ENCODE measurements at places on chromosomes 1 and 21. TPM values are rescaled to one million over a fixed set of nuclear protein-coding genes. Genes with fewer than 3 reads are reported as not detected.

- DNase-seq, result no peak
These were observed 101.1 kb downstream of the NPHP4 start for GRCh38 chr1:5891137-5891536.

GRCh38 chr1:93576346-93576745, 105.3 kb downstream of the BCAR3 start:
- no peak for DNase-seq

- no peak for DNase-seq
These were observed 84.9 kb downstream of the C4BPA start for GRCh38 chr1:207188901-207189300.

- no peak for DNase-seq
These were observed 30.6 kb upstream of the MARK1 start for GRCh38 chr1:220497220-220497947.

- no peak for DNase-seq
These were observed 651 bp downstream of the PDE4B start for GRCh38 chr1:65793359-65793732.

GRCh38 chr1:6116137-6116536, 64.0 kb downstream of the CHD5 start:
- DNase-seq, result no peak

- no peak for DNase-seq
These were observed 75.7 kb downstream of the PHTF1 start for GRCh38 chr1:113683384-113684152.

GRCh38 chr1:244212797-244213475, 161.9 kb downstream of the ZBTB18 start:
- no peak for DNase-seq

GRCh38 chr1:201676197-201676596, 137.3 kb downstream of the NAV1 start:
- DNase-seq, result no peak

DNA sequence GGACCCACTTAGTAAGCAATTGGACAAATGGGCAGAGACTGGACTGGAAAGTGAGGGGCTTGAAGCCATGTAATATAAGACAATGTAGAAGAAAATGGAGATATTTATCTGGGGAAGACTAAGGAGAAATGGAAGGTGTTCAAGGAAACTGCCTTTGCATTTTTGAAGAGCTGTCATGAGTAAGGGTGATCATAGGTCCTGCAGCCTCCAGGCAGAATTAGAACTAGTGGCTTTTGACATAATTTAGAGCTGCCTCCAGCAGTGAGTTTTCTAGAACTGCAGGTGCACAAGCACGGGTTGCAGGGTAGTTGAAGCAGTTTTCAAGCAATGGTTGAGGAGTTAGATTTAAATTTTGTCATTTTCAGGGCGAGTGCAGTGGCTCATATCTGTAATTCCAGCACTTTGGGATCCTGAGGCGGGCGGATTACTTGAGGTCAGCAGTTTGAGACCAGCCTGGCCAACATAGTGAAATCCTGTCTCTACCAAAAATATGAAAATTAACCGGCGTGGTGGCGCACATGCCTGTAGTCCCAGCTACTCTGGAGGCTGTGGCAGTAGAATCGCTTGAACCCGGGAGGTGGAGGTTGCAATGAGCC, 3.7 kb upstream of the CDC14A start:
- no peak for DNase-seq

GRCh38 chr1:163864207-163864606, 542.5 kb downstream of the NUF2 start:
- DNase-seq, result no peak

GRCh38 chr1:51311826-51312225, 18.5 kb downstream of the TTC39A start:
- no peak for DNase-seq

DNA sequence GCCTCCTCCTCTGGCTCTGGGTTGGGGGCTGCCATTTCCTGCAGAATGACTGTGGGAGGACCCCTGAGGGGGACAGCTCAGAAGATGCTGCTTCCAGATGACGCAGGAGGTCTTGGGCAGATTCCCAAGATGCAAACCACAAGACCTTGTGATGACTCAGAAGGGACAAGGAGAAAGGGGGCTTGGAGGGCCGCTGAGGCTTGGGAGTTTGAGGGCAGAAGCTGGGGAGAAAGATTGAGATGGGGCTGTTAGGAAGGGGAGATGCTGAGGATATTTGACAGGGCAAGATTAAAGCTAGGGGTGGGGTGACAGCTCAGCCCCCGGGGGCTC, 7.5 kb downstream of the PTPRU start:
- no peak for DNase-seq

DNA sequence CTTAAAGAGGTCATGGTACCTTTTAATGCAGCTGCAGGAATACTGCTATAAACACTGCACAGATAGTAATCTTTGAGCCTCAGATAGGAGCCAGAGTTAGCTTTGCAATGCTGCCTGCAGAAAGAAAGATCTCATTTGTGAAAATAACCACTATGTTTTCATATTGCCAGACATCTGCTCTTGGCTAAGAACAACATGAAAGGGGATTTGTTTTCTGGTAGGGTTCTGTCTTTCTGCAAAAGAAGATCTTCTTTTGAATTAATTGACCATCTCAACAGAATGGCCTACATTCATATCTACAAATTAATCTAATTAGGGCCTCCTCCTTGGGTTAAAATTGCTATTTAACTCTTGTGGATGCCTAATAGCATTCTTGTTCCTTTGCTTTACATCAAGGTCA, 177.6 kb upstream of the DPYD start:
- no peak for DNase-seq

- no peak for DNase-seq
These were observed 904 bp upstream of the RPL22 start for GRCh38 chr1:6200188-6200809.

DNA sequence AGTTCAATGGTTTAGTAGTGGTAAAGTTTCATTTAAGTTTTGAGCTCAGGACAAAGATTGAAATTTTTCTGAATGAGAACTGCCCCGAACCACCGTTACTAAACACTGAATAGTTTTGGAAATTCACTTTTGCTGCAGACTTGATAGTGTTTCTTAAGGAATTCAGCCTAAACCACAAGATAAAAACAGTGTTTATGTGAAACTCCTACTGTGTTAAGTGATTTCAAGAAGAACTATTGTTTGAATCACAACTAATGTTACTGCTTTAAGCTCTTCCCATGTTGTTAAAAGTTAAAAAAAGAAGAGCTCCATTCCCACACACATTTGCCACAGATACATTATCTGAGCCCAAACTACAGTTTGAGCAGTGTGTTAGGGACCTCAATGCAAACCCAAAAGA, 159.2 kb downstream of the DYRK1A start:
- no peak for DNase-seq

GRCh38 chr1:83807821-83808220, 191.1 kb downstream of the TTLL7 start:
- DNase-seq, result no peak

DNA sequence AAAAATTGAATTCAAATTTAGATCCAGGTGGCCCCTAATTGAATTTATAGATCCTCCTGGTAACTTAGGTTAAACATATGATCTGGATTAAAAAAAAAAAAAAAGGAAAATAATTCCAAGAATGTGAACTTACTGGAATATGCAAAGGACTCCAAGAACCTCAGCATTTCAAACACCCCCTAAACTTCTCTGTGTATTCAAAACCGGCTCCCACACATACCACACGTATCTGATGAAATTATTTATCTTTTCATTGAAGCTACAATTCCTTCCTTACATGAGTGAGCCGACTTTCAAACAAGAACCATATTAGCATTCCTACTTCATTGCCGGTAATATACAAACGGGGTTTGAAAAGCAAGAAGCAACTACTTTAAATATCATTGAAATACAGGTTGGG, 61.4 kb upstream of the FMN2 start:
- no peak for DNase-seq

DNA sequence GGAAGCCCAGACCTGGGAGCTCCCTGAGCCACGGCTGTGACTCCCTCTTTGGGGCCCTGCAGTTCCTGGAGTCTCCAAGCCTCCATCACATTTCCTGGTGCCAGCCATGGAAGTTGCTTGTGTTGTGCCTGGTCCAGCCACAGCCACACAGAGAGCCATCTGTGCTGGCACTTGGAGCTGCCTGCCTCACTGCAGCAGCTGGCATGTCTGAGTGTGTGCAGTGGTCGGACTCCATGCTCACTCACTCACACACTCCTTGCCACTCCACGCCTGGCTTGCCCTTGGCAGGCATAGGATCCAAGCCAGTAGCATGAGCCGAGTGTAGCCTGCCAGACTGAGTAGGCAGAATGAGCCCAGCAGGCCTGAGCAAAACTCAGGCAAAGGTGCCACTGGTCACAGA, 516.3 kb upstream of the BEND5 start:
- no peak for DNase-seq

GRCh38 chr1:58431901-58432620, 114.5 kb downstream of the OMA1 start:
- DNase-seq, result no peak

GRCh38 chr1:228347181-228347580, 59.5 kb downstream of the TRIM11 start:
- DNase-seq, result no peak

- no peak for DNase-seq
These were observed 126.5 kb downstream of the MATN1 start for GRCh38 chr1:30596891-30597290.

- DNase-seq, result peak; percentile 62
These were observed 1.0 kb upstream of the DCAF6 start for GRCh38 chr1:167935216-167936067.

DNA sequence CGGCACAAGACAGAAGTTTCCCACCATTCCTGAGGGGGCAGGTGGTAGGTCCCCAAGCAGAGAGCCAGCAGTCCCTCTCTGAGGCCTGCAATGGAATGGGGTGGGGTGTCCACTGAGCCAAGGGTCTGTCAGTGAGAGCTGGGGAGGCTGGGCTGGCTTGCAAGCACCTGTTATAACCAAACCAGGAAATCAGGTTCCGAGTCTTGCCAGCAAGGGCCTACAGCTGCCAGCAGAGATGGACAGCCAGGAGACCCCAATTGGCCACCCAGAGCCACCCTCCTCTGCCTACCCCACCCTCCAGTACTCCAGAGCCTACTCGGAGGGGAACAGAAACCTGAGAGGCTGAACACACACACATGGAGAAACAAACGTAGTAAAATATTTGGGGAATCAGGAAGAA, 32.2 kb downstream of the PSEN2 start:
- DNase-seq, result no peak

DNA sequence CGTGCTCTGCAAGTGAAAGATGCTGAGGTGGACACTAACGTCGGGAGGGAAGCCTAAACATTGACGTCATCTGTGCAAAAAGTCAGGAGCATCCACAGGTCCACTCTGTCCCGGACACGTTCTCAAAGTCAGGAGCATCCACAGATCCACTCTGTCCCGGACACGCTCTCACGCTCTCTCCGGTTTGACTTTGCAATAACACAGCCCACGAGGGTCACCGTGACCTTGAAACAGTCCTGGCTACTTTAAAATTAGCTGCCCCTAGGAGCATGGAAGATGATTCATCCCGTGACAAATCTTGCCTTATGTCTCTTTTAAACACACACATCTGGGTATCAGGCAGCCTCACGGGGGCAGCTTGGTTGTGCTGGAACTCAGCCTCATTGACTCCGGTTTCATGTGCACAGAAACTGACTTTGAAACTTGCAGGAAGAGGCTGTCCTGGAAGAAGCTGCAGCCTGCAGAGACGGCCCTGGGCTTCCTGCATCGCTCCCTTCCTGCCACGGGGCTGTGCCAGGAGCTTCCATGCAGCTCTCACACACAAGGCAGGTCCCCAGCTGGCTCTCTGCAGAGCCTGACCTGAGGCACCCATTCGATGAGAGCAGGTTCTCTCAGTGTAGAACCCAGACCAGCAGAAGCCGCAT, 18.1 kb upstream of the COL18A1 start:
- no peak for DNase-seq

DNA sequence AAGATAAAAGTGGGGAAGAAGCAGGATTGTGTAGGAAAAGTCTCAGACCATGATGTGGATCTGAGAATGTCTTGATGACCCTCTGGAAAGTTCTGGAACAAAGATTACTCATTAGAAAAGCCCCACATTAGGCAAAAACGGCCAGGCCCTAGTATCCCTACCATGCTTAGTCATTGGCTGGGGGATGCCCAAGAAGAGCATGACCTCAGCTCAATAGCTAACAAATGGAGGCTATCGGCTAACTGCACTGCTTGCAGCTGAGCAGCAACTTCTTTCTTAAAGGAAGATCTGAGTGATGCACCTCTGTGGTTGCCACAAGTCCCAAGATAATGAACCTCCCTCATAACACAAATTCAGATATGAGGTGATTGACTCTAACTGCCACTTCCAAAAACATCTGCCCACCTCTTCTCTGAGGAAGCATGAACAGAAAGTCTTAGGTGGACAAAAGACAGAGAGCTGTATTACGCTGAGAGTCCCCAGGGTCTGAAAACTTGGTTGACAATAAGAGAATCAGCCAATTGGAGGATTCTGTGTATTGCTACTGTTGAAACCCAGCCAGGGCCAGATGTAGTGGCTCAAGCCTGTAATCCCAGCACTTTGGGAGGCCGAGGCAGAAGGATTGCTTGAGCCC, 64.6 kb upstream of the AK4 start:
- DNase-seq, result no peak

DNA sequence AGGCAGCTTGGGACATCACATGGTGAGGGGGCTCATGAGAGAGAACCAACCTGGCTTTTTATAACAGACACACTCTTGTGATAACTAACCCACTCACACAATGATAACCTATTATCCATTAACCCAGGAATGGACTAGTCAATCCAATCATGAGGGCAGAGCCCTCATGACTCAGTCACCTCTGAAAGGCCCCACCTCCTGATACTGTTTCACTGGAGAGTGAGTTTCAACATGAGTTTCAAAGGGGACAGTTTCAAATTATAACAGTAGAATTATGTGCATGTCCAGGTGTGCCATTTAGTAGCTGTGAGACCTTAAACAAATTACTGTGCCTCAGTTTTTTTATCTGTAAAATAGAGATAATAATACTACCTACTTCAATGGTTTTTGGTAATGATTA, 47.6 kb upstream of the PPP2R5A start:
- peak; percentile 37 for DNase-seq

- DNase-seq, result no peak
These were observed 80.6 kb downstream of the LBR start for GRCh38 chr1:225347123-225347683.

- no peak for DNase-seq
These were observed 50.7 kb downstream of the PRDM16 start for GRCh38 chr1:3119725-3120124.

Gene MIXL1
- total RNA-seq, result not detected

Gene ICOSLG
- 1.9 TPM for total RNA-seq

Gene SRRM1
- total RNA-seq, result 235 TPM

Gene OLFML2B
- 1.7 TPM for total RNA-seq

Gene DEPDC1
- 18.3 TPM for total RNA-seq

Gene NCAM2
- total RNA-seq, result not detected

Gene ACTN2
- total RNA-seq, result not detected

Gene EPHA2
- total RNA-seq, result 0.54 TPM

Gene FBXO2
- total RNA-seq, result 0.77 TPM

Gene AMY1C
- total RNA-seq, result not detected

Gene GLUL
- 71.5 TPM for total RNA-seq

Gene FALEC
- not detected for total RNA-seq

Gene LCE3D
- total RNA-seq, result not detected

Gene ERICH3
- not detected for total RNA-seq

Gene OVAAL
- not detected for total RNA-seq

Gene CD1E
- not detected for total RNA-seq
